ENCODE measurements at places on chromosomes 5 and 9.

GRCh38 chr5:97412959-97413358 lies 229.9 kb upstream of the RIOK2 start:
- DNase-seq, result no peak

DNA sequence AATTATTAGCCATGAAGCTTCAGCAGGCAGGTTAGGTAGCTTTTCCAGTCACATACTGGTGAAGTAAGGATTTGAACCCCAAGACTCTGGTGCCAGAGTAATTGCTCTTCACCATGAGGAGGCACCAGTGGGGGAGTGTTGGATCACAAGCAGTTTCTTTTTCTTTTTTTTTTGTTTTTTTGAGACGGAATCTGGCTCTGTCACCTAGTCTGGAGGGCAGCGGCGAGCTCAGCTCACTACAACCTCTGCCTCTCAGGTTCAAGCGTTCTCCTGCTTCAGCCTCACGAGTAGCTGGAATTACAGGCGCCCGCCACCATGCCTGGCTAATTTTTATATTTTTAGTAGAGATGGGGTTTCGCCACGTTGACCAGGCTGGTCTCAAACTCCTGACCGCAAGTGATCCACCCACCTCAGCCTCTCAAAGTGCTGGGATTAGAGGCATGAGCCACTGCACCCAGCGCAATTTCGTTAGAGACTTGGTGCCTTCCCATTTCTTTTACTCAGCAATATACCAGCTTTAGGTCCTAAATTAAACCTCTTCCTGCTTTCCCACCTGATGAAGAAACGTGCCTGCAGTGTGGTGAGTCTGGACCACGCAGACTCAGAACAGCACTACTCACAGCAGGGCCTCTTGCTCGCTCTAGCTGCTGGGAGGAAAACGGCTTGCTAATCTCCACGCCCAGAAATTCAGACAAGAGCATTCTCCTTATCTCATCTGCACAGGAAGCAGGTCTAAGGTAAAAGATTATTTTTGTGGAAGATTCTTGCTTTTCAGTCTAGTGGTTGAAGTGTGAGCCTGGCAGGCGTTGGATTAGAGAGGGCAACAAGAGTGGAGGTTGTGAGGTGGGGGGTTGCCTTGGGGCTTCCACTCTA lies at the start of gene S100Z:
S100Z (plus strand) TSS at position 596 of the 873 bp plus-strand sequence. CDS start 25,346 bp downstream, outside the sequence.
- DNase-seq, result no peak

DNA sequence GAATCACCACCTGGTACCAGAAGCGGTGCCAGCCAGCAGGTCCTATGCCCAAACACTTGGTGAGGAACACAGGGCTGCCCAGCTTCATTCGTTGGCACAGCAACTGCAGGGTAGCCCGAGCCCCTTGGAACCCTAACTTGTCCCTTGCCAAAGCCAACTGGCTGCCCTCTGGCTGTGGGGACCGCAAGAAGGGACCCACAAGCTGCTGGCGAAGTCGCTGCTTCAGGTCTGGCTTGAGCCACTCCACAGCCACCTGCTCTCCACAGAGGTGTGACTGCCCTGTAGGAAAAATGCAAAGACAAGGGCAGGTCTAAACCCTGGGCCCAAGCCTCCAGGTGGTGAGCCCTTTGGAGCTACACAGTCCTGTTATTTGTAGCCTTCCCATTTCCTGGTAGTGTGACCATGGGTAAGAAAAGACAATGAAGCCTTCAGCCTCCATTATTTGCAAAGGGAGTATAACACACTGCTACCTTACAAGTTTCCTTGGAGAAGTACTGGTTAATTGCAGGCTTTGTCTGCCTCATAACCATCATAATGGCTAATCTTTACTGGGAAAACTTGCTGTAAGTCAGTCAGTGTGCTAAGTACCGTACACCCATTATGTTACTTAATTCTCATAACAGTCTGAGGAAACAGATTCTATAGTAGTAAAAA lies 1.8 kb downstream of the DND1 start:
- DNase-seq, result no peak

GRCh38 chr5:37839407-37840052 lies at the start of gene GDNF:
GDNF (minus strand) TSS chr5:37840041; CDS start chr5:37834796, 5,245 bp downstream.
- DNase-seq, result no peak

DNA sequence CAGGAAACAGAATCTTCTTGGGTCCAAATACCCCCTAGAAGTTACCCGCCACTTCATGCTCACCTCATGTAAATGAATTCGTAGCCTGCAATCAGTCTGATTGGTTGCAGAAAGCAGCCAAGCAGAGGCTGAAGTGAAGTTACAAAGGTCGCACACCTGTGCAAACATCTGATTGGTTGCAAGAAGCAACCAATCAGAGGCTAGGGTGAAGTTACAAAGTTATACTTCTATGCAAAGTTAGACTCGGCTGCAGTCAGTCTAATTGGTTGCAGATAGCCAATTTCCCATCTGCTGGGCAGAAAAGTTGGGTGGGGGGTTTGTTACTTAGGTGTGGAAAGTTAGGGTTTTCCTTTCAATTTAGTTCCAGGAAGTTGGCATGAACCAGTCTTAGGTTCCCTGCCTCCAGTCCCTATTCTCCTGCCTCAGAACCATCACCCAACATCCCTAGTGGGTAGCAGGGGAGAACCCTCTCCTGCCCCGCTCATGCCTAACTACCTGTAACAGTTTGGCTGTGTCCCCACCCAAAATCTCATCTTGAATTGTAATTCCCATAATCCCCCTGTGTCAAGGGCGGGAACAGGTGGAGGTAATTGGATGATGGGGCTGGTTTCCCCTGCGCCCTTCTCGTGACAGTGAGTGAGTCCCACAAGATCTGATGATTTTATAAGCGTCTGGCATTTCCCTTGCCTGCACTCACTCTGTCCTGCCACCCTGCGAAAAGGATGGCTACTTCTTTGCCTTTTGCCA lies 1.2 kb upstream of the RUSC2 start:
- DNase-seq, result no peak

DNA sequence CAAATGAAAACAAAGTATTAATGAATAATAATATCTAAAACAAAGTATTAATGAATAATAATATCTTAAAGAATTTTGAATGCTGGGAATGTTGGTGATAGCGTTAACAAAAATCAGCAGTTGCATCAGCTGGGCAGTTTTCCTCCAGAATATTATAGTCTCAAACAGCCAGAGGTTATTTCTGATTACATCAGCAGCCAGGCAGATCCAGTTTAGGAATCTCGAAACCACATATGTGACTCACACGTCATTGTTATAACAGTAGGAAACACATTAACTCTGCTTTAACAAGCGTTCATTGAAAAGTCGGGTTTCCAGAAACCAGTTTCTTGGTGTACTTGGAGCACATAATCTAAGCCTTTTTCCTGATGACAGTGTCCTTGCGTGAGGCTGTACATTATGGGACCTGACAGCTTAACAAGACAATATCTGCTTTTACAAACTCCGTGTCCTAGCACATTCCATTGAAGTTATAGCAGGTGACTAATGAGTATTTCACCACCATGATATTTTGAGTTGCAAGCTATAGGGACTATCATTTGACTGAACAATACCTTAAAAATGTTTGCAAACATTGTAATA lies 559.5 kb upstream of the KLF4 start:
- DNase-seq, result peak; percentile 84

DNA sequence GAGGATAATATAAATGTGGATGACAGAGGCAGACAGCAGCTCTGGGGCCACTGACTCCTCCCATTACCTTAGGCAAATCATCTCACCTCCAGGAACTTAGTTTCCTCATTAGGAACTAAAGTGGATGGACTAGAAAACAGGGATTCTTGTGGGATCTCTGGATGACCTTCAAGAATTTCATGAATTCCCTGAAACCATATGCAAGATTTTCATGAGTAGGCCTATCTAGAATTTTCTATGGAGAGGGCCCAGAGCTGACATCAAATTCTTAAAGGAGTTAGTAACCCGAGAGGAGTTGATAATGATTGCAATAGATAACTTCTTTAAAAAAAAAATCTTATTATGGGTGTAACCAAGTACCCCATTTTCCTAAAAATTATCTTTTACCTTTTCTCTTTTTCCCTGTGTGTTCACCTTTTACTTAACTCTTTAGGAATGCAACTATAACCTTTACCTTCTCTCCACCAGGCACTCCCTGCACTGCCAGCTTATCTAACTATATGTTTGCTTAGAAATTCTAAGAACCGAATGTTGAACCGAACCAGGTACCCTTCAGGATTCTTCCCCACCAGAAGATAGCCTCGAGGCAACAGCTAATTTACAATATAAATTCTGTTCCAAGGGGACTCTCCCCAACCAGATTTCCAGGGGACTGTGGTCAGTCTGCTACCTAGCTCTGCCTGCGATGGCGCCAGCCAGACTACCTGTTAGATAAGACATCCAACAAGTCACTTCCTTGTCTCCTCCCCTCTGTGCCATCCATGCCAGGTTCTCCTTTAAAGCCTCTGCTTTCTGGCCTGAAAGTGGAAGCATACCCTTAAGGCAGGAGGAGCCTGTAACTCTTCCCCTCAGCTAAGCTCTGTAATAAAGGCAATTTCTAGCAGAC lies 86.0 kb downstream of the GCNT4 start:
- DNase-seq, result no peak

DNA sequence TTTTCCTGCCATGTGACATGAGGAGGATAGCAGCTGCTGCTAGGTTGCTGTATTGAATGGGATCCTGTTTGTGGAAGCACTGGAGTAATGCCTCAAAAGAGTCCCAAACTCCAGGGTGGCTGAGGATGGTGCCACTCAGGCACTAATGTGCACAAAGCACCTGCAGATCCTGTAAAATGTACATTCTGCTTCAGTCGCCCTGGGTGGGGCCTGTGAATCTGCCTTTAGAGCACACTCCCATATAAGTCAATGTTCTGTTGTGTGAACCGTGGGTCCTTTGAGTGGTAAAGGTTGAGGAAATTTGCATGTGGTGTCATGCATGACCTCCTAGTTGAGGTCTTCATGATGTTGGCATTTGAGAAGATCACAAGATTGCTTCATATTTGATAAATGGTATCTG lies 31.6 kb upstream of the ANKRD18A start:
- DNase-seq, result no peak

DNA sequence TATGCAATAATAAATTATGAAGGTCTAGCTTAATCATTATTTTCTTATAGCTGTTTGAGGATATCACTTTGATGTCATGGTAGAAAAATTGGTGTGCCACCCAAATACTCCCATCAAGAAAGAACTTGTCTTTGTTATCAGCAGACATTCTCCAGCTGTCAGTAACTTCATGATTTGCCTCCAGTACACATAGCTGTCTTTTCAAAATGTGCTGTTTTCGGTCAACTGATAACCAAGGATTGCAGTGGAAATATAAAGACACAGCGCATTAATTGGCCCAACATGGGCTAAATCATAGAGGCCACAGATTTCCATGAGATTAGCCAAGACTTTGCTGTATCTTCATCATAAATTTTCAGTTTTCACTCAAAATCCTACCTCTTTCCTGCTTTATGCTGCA lies 993.5 kb upstream of the SEMA6A start:
- DNase-seq, result no peak

GRCh38 chr5:133746834-133747233 lies 134.5 kb upstream of the FSTL4 start:
- DNase-seq, result no peak

- DNase-seq, result no peak
Measured at GRCh38 chr5:15027764-15028163, 156.2 kb upstream of the ANKH start.

- no peak for DNase-seq
Measured at GRCh38 chr9:80320480-80320879, 748.7 kb downstream of the TLE4 start.

- no peak for DNase-seq
Measured at GRCh38 chr9:130275156-130275555, 9.6 kb downstream of the HMCN2 start.

GRCh38 chr9:119986205-119986604 lies 593.8 kb downstream of the CDK5RAP2 start:
- DNase-seq, result no peak

GRCh38 chr9:85502815-85503655 lies 238.7 kb downstream of the AGTPBP1 start:
- no peak for DNase-seq

- no peak for DNase-seq
Measured at GRCh38 chr9:114087721-114088120, 9.6 kb upstream of the AMBP start.

GRCh38 chr5:74587300-74587699 lies 53.2 kb downstream of the ENC1 start:
- DNase-seq, result no peak

DNA sequence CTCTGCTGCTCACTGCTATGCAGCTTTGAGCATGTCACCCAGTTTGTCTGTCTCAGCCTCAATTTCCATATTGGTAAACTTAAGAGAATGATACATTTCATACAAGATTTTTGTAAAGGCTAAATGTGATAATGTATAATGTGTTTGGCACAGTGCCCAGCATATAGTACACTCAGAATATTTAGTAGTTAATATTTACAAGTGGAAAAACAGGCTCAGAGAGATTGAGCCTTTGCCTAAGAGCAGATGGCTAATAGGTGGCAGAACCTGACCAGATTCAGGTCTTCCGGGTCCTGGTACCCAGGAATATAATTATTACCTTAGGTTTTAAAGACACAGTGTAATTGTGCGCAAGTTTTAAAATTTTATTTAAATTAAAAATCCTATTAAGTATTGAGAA lies 46.8 kb upstream of the KIAA1958 start:
- DNase-seq, result no peak

- no peak for DNase-seq
Measured at GRCh38 chr5:4230786-4231641, 635.4 kb downstream of the IRX1 start.

- no peak for DNase-seq
Measured at GRCh38 chr5:149223081-149223848, 48.4 kb upstream of the AFAP1L1 start.

DNA sequence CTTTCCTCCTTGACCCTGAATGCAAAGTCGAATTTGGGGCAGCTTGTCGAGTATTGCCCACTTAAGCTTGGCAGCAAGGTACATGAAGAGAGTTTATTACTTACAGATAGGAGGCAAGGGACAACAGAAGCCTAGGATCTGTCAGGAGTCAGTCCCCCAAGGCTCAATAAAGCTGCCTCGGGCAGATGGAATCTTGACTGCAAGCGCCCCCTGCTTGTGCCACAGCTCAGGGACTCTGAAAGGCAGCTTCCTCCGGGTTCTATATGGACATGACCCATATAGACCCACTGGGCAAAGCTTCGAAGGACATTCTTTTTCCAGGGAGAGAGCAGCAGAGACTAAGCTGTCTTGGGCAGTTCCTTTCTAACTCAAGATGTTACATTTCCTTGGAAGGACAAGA lies 971.5 kb downstream of the EFNA5 start:
- no peak for DNase-seq

DNA sequence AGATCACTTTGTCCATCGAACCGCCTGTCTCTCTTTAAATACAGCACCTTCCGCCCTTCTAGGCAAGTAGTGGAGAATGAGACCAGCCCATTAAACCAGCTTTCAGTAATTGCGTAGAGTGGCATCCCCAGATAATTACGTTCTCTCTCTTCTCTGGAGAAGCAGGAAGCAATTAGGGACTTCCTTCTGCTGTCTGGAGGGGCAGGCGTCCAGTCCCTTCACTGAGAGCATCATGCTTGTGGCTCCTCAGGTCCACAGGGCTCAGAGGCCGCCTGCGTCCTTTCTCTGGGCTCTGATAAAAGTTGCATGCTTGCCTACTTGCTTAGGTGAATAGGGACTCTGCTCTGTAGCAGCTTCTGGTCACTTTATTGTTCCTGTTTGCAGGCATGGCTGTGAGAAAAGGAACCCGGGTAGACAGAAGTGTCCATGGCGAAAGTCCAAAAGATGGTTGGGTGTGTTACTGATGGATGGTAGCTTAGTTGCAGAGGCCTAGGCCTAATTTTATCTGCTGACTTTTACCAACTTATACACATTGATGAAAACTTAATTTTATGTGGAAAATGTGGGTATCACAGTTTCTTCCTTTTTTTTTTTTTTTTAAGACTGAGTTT lies 299.1 kb upstream of the PANK3 start:
- no peak for DNase-seq

All from COLO829 (cell line).